ENCODE measurements at places on chromosomes 1 and 21.

GRCh38 chr1:65952696-65953095, 160.0 kb downstream of the PDE4B start:
- DNase-seq, result no peak

- no peak for DNase-seq
Measured at GRCh38 chr1:60228041-60228491, 154.5 kb upstream of the C1orf87 start.

GRCh38 chr1:220962031-220962751, 82.9 kb downstream of the HLX start:
- no peak for DNase-seq

DNA sequence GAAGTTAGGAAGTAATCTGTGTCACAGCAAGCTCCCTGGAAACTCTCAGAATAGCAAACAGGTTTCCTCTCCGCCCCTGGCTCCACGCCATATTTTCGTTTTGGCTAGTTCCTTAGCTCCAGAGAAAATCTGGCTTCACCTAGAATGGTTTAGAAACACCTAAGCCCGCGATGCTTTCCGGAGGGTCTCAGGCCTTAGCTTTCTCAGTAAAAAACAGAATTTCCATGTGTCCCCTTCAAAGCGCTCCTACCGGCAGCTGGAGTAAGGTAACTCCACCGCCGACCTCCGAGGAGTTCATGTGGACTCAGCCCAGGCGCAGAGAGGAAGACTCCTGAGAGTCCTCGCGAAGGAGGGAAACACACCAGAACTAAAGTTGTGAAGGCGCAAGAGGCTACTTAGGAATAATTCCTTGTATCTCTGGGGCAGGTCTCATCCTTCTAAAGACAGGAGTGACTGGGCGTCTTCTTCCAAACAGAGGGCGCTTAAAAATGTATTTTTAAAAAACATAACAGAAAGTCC, 406 bp downstream of the KIAA0040 start:
- no peak for DNase-seq

GRCh38 chr1:99247199-99247598, 17.1 kb upstream of the PLPPR4 start:
- no peak for DNase-seq

DNA sequence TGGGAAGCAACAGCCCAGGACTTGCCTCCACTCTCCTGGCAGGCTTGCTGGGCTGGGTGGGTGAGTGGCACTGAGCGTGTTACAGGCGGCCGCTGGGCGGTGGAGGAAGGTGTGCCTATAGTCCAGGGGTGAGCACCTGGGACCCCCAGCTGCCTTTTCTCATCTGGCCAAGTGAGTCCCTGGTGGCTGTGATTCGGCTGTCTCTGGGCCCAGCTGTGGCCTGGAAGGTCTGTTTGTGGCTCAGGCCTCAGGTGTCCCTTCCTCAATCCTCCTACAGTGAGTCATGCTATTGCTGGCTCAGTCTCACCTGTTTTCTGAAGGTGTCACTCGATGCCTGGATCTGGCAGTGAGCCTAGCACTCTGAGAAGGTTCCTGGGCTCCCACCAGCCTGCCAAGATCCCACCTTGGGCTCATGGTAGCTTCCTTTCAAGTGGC, 564.2 kb downstream of the PTPRU start:
- DNase-seq, result no peak

GRCh38 chr1:209815490-209815889, 9.5 kb upstream of the IRF6 start:
- DNase-seq, result no peak

- DNase-seq, result no peak
Measured at GRCh38 chr1:82373710-82374109, 573.0 kb downstream of the ADGRL2 start.

- no peak for DNase-seq
Measured at GRCh38 chr1:29579821-29580425, 343.6 kb downstream of the PTPRU start.

GRCh38 chr1:62353853-62354252, 34.6 kb upstream of the KANK4 start:
- DNase-seq, result no peak

- no peak for DNase-seq
Measured at GRCh38 chr1:206015071-206015470, 8.6 kb downstream of the CTSE start.

GRCh38 chr1:97427371-97427770, 493.5 kb downstream of the DPYD start:
- no peak for DNase-seq

DNA sequence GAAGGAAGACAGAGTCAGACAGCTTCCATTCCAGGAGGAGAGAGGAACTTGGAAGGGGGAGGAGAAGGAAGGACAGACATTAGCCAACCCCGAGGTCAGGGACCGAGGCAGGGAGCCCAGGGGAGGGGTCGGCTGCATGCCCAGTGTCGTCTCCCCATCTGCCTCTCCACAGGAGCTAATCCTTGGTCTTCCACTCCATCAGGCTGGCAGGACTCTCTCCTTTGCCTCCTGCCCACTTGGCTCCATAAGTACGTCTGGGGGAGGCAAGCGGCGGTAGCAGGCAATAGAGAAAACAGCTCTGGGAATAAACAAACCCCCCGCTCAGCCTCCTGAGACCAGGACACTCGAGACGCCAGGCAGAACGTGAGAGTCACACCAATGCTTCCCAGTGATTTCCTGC, 71.3 kb downstream of the GRIK3 start:
- no peak for DNase-seq

GRCh38 chr1:160558660-160559380, 20.5 kb downstream of the CD84 start:
- DNase-seq, result no peak

DNA sequence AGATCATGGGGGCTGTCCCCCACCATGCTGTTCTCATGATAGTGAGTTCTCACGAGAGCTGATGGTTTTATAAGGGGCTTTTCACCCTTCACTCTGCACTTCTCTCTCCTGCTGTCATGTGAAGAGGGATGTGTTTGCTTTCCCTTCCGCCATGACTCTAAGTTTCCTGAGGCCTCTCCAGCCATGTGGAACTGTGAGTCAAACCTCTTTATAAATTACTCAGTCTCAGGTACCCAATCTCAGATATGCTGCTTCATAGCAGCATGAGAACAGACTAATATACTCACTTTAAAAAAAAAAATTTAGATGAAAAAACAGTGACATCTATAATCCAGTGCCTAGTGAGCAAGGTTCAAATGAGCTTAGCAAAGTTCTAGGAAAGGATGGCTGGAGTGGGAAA, 135.1 kb upstream of the RAB4A start:
- no peak for DNase-seq

DNA sequence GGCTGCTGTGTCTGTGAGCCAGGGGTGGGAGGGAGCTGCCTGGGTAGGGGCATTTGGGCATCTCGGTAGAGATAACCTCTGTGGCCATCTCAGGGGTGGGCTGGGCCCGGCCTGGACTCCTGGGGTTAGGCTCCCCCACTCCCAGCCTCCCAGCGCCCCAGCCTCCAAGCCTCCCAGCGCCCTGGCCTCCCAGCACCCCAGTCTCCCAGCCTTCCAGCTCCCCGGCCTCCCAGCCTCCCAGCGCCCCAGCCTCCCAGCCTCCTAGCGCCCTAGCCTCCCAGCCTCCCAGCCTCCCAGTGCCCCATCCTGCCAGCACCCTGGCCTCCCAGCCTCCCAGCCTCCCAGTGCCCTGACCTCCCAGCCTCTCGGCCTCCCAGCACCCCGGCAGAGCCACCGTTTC, 85.1 kb upstream of the TTC34 start:
- no peak for DNase-seq

- DNase-seq, result no peak
Measured at GRCh38 chr1:21278860-21279845, 11.1 kb downstream of the ECE1 start.

Data from C1 segment of cervical spinal cord (tissue), 14 donors.